Activated CD8-positive, alpha-beta T cell treated with anti-CD3 and anti-CD28 coated beads for 36 hours (primary cell): ENCODE measurements at places on chromosomes 5 and 9.
A peak's percentile ranks its signal among the peaks of the same experiment; 100 is the strongest.

DNA sequence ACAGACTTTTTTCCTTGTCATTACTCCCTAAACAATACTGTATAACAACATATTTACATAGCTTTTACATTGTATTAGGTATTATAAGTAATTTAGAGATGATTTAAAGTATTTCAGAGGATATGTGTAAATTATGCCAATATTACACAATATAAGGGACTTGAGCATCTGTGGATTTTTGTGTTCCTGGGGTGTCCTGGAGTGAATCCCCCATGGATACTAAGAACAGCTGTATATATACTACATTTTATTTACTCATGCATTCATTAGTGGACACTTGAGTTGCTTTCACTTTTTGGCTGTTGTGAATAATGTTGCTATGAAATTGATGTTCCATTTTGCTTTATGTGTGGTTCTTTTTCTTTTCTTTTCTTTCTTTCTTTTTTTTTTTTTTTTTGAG, 348.8 kb downstream of the SH3GL2 start:
- H3K4me1 ChIP-seq, result no peaks in the 10 kb centered on the region
- no peak for DNase-seq
- H3K4me3 ChIP-seq, result no peak overlapping the region
- H3K36me3 ChIP-seq, result no peaks in the 10 kb centered on the region

DNA sequence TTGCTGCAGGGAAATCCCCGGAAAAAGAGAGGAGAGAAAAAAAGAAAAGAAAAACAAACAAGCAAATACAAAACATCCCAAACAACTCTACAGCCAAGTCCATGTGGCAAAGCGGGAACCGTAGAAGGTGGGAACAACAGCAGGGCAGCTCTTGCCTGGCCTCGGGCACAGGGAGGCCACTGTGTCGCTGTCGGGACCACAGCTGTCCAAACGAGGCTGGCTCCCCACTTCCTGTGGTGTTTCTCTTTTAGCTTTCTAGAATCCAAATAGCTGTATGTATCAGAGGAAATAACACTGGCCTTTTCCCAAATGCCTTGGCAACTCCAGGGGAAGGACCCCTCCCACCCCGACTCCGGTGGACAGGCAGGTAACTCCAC, 41.6 kb upstream of the EQTN start:
- no peak for DNase-seq
- no peak overlapping the region for H3K27ac ChIP-seq
- H3K4me1 ChIP-seq, result no peaks in the 10 kb centered on the region
- H3K36me3 ChIP-seq, result no peaks in the 10 kb centered on the region

- DNase-seq, result no peak
- H3K4me3 ChIP-seq, result no peak overlapping the region
- H3K27me3 ChIP-seq, result no peaks in the 10 kb centered on the region
- peak overlapping the region; percentile 18 for H3K27ac ChIP-seq
- peaks cover 4% of the 10 kb centered on the region for H3K36me3 ChIP-seq
Measured at GRCh38 chr5:68268101-68268851, 52.7 kb downstream of the PIK3R1 start.

DNA sequence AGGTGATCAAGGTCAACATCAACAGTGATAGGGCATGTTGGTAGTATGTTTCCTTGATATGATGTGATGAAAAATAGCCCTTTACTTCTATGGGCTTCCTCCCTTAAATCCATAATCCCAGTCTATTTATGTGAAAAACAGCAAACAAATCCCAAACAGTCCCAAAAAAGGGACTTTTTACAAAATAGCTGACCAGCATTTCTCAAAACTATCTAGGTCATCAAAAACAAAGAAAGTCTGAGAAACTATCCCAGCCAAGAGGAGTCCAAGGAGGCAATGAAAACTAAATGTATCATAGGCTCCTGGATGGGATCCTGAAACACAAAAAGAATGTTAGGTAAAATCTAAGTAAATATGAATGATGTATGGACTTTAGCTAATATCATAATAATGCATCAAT, 71.2 kb downstream of the MARCHF3 start:
- H3K27ac ChIP-seq, result no peak overlapping the region
- no peaks in the 10 kb centered on the region for H3K36me3 ChIP-seq
- no peak overlapping the region for H3K4me3 ChIP-seq
- no peaks in the 10 kb centered on the region for H3K27me3 ChIP-seq

- no peak overlapping the region for H3K27ac ChIP-seq
- H3K4me3 ChIP-seq, result no peak overlapping the region
- H3K36me3 ChIP-seq, result no peaks in the 10 kb centered on the region
- H3K27me3 ChIP-seq, result peaks cover 24% of the 10 kb centered on the region
- no peak for DNase-seq
- no peaks in the 10 kb centered on the region for H3K4me1 ChIP-seq
Measured at GRCh38 chr5:54915466-54916027, 69.8 kb downstream of the ESM1 start.

GRCh38 chr5:73229271-73229670, 56.3 kb downstream of the TMEM174 start:
- no peaks in the 10 kb centered on the region for H3K36me3 ChIP-seq
- H3K4me1 ChIP-seq, result peaks cover 25% of the 10 kb centered on the region
- peaks cover 73% of the 10 kb centered on the region for H3K27me3 ChIP-seq
- H3K4me3 ChIP-seq, result no peak overlapping the region
- no peak for DNase-seq
- H3K27ac ChIP-seq, result no peak overlapping the region

- H3K4me1 ChIP-seq, result no peaks in the 10 kb centered on the region
- DNase-seq, result no peak
- no peaks in the 10 kb centered on the region for H3K27me3 ChIP-seq
- H3K4me3 ChIP-seq, result no peak overlapping the region
Measured at GRCh38 chr9:13143281-13143680, 136.2 kb downstream of the MPDZ start.

DNA sequence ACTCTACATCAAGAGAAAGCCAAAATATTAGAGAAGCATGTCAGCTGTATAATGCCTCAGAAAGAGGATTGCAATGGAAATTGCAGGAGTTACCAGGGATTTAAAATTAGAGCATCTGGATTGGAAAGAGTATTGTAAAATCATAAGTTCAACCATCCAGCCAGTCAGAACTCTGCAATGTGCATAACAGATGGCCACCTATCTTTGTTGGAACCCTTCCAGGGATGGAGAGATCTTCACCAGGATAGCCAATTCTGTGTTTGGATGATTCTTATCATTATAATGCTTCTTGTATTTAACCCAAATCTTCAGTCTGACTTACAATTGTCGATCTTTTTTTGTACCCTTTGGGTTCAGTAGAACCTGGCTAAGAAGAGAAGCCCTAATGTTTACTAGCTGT, 164.4 kb downstream of the TLR4 start:
- H3K4me1 ChIP-seq, result no peaks in the 10 kb centered on the region
- no peak overlapping the region for H3K4me3 ChIP-seq
- no peak overlapping the region for H3K27ac ChIP-seq
- H3K36me3 ChIP-seq, result no peaks in the 10 kb centered on the region
- DNase-seq, result no peak
- H3K27me3 ChIP-seq, result no peaks in the 10 kb centered on the region

GRCh38 chr9:37046683-37047082, 12.6 kb upstream of the PAX5 start:
- no peak overlapping the region for H3K27ac ChIP-seq
- DNase-seq, result no peak
- no peaks in the 10 kb centered on the region for H3K36me3 ChIP-seq
- no peaks in the 10 kb centered on the region for H3K4me1 ChIP-seq
- no peak overlapping the region for H3K4me3 ChIP-seq

DNA sequence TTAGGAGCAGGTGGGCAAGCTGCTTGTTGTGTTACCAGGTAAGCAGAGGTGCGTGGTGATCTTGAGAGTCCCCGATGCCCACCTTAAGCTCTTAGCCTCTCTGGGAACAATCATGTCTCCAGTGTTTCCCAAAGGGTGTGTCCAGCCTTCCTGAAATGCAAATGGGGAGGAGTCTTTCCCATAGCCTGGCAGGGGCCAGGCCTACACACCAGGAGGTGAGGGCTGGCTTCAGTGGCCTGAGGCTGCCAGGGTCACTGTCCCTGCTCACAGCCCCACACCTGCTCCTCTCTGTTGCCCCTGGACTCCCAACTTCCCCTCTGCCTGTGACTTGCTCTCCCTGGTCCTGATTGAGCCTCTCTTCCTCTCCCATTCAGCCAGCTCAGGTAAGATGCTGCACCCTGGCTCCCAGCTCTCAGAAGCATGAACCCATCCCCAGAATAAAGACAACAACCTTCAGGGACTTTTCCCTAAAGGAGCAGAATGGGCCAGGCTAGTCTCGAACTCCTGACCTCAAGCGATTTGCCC, 65.7 kb upstream of the PHYKPL start:
- no peak for DNase-seq
- H3K36me3 ChIP-seq, result no peaks in the 10 kb centered on the region
- H3K4me1 ChIP-seq, result no peaks in the 10 kb centered on the region
- H3K4me3 ChIP-seq, result no peak overlapping the region

DNA sequence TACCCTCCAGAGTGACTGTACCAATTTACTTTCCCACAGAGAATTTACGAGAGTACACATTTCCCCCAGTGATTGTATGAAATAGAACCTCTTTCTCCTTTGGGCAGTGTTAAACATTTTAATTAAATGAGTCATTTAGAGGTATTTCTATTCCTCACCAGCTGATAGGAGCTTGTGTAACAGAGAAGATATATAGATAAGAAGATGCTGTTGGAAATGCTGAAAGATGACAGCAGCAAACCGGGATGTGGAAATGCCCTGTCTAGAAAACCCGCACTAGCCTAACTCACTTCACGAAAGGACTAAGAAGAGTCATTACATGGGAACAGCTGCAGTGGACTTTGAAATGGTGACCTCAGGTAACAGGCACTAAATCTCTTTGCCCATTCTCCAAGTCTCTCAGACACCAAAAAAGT, 68.3 kb downstream of the LPAR1 start:
- H3K4me1 ChIP-seq, result no peaks in the 10 kb centered on the region
- H3K36me3 ChIP-seq, result no peaks in the 10 kb centered on the region
- H3K27me3 ChIP-seq, result no peaks in the 10 kb centered on the region

GRCh38 chr5:10534561-10535530, 29.0 kb upstream of the ANKRD33B start:
- peaks cover 17% of the 10 kb centered on the region for H3K4me1 ChIP-seq
- DNase-seq, result no peak
- H3K4me3 ChIP-seq, result no peak overlapping the region
- H3K27me3 ChIP-seq, result peaks cover 24% of the 10 kb centered on the region
- no peak overlapping the region for H3K27ac ChIP-seq

DNA sequence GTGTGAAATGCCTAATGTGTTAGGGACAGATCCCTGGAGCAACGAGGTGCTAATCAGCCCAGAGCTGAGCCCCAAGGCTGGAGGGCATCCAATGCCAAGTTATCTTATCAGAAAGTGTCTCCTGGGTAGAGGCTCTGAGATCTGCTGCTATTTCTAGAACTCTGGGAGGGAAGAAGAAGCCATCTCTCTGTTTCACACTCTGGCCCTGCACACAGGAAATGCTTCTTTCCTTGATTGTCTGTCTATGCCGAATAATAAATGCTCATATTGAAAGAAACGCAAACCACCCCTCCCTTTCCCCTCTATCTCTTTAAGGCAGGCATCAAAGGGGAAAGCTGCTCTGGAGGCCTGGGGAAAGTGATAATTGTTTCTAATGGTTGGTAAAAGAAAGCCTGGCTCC, 166.7 kb downstream of the PAPPA start:
- no peak overlapping the region for H3K27ac ChIP-seq
- no peaks in the 10 kb centered on the region for H3K4me1 ChIP-seq
- no peak overlapping the region for H3K4me3 ChIP-seq
- no peak for DNase-seq
- peaks cover 1% of the 10 kb centered on the region for H3K27me3 ChIP-seq
- no peaks in the 10 kb centered on the region for H3K36me3 ChIP-seq

- H3K4me1 ChIP-seq, result no peaks in the 10 kb centered on the region
- no peak overlapping the region for H3K27ac ChIP-seq
- H3K36me3 ChIP-seq, result peaks cover 2% of the 10 kb centered on the region
- DNase-seq, result no peak
- H3K4me3 ChIP-seq, result no peak overlapping the region
Measured at GRCh38 chr9:95086564-95086955, 230.9 kb downstream of the FANCC start.

- no peaks in the 10 kb centered on the region for H3K27me3 ChIP-seq
- no peaks in the 10 kb centered on the region for H3K36me3 ChIP-seq
- no peaks in the 10 kb centered on the region for H3K4me1 ChIP-seq
- no peak for DNase-seq
- no peak overlapping the region for H3K27ac ChIP-seq
Measured at GRCh38 chr5:67591491-67591890, 394.9 kb upstream of the CD180 start.

DNA sequence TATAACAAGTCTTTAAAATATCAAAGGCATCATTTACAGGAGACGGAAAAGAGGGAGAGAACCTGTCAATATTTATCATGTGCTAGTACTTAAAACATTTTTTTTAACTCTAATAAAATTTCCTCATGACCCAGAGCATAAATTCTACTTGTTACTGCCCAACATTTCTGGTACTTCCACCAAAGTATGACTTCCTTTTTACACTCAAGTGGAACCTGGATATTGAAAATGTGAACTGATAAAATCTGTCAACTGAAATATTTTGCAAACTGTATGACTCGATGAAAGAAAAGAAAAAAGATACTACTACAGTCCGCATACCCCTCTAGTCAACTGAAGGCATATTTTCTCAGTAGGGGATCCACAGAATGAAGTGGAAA, 37.1 kb downstream of the FAM13B start:
- peaks cover 47% of the 10 kb centered on the region for H3K4me1 ChIP-seq
- DNase-seq, result no peak

GRCh38 chr9:88025411-88026117, 51.2 kb upstream of the CDK20 start:
- no peaks in the 10 kb centered on the region for H3K36me3 ChIP-seq
- H3K27ac ChIP-seq, result no peak overlapping the region
- H3K4me1 ChIP-seq, result no peaks in the 10 kb centered on the region
- H3K27me3 ChIP-seq, result peaks cover 1% of the 10 kb centered on the region
- no peak overlapping the region for H3K4me3 ChIP-seq

DNA sequence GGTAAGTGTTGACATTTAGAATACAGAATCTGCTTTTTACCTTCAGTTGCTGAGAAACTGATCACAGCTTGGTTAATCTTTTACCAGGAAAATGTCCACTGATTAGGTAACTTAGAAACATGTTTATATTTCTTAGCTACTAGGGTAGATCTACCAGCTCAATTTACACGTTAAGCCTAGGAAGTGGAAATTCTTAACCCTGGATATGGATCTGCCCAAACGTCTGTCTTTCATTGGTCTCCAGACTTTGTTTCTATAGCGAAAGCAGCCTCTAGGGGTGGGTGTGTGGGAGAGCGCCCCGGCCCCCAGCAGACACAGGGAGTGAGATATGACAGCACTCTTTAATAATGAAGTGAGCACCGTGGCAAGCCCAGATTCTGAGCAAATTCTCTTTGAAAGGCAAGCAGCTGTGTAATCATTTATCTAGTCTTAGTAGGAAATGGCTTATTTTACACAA, 141.6 kb upstream of the ZNF608 start:
- no peaks in the 10 kb centered on the region for H3K36me3 ChIP-seq
- no peaks in the 10 kb centered on the region for H3K4me1 ChIP-seq
- H3K4me3 ChIP-seq, result no peak overlapping the region
- DNase-seq, result no peak
- no peaks in the 10 kb centered on the region for H3K27me3 ChIP-seq

DNA sequence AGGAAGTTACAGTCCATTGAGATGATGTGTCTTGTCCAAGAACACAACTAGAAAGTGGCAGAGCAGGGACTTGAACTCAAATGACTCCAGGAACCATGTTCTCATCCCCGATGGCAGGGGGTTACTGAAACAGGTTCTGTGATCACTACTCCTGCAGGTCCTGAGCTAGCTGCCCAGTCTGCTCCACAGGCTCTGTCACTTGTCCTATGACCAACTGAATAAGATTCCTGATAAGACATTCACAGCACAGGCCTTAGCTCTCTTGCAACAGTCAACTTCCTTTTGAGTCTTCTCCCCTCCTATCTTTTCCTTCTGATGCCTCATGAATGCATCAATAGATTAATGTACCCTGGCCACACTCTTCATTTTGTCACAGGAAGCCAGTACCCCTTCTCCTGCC, 109.2 kb downstream of the SH3TC2 start:
- no peak for DNase-seq
- H3K36me3 ChIP-seq, result no peaks in the 10 kb centered on the region
- no peaks in the 10 kb centered on the region for H3K4me1 ChIP-seq
- peaks cover 2% of the 10 kb centered on the region for H3K27me3 ChIP-seq
- H3K4me3 ChIP-seq, result no peak overlapping the region
